ENCODE measurements at places on chromosomes 6 and 20.

DNA sequence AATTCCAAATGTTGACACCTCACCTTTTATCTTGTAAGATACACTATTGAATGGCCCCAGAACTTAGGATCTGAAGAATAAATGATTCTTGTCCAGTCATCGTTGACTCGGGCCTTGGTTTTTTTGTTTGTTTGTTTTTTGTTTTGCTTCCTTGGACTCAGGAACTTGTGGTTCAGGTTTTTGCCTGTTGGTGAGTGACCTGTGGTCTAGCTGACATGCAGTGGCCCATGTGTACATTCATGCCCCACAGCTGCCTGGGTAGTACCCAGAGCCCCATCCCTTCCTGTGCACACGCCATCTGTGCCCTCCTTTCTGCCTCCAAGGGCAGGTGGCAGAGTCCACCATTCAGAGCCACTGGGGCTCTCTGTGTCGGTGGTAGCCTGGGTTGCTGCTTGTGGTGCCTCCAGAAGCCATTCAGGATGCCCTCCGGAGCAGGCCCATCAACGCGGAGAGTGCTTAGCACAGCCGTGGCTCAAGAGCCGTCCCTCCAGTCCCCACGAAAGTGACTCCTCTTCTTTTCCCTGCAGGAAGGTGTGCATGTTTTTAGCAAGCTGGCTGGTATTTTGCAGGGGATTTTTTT lies 85.9 kb downstream of the SYNJ2 start:
- DNase-seq, result no peak

- no peak for DNase-seq
Observed at GRCh38 chr6:47672816-47673215, 25.6 kb upstream of the ADGRF4 start.

DNA sequence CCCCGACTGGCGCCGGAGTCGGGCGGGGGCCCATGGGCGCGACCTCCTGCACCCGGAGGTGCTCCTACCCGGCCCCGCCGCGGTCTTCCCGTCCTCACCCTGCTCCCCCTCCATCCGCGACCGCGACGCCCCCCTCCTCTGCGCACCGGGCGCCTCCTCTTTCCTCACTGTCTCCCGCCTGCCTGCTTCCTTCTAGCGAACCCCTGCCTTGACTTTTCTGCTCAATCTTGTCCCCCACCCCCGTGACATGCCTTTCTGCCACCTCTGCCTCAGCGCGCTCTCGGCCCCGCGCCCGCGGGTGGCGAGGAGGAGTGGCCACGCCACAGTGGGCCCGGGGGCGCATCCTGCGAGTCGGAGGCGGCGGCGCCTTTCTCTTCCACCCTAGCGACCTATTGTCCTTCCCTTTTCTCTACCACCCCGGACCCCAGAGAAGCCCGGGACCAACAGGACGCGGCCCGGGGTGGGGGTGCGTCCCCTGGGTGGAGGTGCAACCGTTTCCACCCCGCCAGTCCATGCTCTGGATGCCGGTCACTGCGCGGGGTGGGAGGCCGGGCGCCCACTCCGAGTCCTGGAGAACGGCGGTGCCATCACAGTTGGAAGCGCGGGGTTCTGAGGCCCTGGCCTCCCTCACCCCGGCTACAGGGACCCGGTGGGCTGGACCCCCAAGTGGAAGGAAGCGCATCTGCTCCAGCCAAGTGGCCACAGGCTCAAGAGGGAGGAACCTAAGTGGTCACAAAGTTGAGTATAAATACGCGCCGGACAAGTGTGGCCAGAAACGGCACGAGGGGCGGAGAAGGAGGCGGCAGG lies 2.0 kb downstream of the PDE10A start:
- no peak for DNase-seq

DNA sequence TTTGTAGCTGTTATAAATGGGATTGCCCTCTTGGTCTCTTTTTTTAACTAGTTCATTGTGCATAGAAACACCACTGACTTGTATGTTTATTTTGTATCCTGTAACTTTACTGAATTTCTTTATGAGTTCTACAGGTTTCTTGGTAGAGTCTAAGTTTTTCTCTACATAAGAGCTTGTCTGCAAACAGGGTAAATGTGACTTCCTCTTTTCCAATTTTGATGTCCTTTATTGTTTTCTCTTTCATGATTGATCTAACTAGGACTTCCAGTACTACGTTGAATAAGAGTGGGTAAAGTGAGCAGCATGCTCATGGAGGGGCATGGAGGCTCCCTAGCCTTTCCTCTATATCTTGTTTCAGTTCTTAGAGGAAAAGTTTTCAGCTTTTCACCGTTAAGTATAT lies 3.0 kb upstream of the WFDC10A start:
- no peak for DNase-seq

GRCh38 chr20:16748308-16748900 lies at the start of gene OTOR:
TSS of gene OTOR (plus strand) at chr20:16748358. CDS start at chr20:16748402, 44 bp downstream.
- DNase-seq, result no peak

DNA sequence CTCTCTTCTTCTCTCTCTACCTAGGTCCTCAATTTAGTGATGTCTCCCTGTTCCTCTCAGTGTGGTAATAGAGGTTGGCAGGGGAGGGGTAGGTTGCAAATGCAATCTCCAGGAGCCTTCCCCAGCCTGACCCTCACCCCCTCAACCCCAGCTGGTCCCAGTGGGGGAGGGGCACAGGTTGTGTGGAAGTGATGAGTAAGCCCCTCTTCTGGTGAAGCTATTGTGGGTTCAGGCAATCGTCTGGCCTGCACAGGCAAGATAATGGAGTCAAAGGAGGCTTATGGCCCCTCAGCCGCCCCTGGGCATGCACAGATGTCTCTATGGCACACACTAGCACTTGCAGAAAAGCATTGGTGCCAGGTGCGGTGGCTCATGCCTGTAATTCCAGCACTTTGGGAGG lies 10.8 kb upstream of the ADA start:
- no peak for DNase-seq

GRCh38 chr6:43963203-43963602 lies 164.0 kb downstream of the MRPL14 start:
- no peak for DNase-seq

DNA sequence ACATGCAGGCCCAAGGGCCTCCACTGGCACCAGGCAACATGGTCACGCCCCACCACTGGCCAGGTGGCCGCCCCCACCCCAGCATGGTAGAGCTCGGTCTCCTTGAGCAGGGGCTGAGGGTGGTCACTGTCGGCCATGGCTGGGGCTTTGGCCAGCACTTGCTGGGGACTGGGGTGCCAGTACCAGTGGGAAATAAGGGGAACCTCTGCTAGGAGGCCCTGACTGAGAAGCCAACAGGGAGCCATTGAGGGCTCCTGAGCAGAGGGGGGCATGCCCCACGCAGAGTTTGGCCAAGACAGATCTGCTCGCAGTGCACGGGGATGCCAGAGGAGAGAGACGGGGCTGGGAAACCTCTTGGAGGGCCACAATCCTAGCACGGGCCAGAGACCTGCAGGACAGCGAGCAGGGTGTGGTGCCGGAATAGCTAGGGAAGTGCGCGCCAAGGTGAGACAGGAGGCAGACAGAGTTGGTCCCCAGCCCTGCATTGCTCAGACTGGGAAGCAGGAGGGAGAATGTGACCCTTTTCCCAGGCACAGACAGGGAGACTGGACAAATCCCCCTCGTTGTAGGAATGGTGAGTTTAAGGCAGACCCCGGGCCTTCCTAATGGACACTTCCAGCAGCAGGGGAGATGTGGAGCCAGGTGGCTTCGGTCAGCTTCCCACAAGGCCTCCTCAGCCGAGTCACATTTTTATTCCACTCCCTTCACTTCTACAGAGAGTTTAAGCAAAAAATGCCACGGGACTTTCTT lies 179.0 kb upstream of the CST7 start:
- no peak for DNase-seq

- DNase-seq, result no peak
Observed at GRCh38 chr6:20302168-20302567, 89.9 kb upstream of the MBOAT1 start.

- no peak for DNase-seq
Observed at GRCh38 chr6:31736768-31737314, 511 bp upstream of the CLIC1 start.

- DNase-seq, result no peak
Observed at GRCh38 chr6:114344246-114344970, 1.6 kb upstream of the HS3ST5 start.

DNA sequence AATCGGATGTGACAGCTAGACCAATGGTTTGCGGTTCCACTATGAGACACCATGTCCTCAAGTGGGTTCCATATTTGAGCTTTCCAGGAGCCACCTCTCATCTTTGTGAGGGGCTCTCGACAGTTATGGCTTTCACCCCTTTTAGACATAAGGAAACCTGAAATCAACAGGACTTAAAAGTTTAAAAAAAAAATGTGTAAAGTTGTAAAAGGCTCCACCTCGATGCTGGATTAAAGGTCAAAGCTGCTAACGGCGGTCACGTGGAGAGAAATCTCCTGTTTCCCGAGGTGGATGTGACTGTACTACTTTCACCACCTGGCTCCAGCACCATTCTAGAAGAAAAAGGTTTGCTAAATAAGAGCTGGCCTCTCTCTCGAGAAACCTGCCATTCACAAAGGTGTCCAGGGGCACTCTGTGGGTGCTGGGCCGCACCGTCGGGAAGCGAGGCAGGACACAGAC lies 542 bp downstream of the ATP5F1E start:
- no peak for DNase-seq

DNA sequence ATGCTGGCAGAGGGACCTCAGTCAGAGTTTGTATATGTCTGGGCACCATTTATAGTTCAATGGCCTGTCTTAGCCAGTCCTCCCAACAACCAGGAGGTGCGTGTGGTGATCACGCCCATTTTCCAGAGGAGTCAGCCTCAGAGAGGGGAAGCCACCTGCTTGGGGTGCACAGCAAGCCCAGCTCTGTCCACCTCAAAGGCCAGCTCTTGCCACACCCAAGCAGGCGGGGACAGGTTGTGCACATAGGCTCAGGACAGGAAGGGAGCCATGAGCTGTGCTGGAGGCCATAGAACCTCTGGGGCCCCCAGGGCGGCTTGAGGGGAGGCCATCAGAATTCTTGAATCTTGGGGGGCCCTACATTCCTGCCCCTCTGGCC lies 61.2 kb downstream of the DLGAP4 start:
- DNase-seq, result no peak

GRCh38 chr20:25014816-25015215 lies 22.3 kb upstream of the APMAP start:
- DNase-seq, result no peak

GRCh38 chr6:142879527-142879926 lies 65.4 kb downstream of the HIVEP2 start:
- no peak for DNase-seq

DNA sequence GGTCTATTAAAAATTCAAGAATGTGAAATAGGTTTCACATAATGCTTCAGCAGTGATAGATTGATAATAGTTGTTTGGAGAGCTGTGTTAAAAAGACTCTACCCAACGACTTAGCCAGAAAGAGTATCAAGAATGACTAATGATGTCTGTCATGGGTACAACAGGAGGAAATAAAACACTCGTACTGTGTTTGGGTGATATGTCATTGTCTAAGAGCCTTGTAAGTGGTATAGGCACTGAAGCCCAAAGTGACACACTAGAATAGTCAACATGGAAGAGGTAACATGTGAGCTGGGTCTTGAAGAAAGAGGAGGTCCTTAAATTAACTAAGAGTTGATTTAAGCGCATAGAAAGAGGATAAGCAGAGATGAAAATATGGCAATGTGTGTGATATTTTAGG lies 471.8 kb upstream of the MAN1A1 start:
- no peak for DNase-seq

DNA sequence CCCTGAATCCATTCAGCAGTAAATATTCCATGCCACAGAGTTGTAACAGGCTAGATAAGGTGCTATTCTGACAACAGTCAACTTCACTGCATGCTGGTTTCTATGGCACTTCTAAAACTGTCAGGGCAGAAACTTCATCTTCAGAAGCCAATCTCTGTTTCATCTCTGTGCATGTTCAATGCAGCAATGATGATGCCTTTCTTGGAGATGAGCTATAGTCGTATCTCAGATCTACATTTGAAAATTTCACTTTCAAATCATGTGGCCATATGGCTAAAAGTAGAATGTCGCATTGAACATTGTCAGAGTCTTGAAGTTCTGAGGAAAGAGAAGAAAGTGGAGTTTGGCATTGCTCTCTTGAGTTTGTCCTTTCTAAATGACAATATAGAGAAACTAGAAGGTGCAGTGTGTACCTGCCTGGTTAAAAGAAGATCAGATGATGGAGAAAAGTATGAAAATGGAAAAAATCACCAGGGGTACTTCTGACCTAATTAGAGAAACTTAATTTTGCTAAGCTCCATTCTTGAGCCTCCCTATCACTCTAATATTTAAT lies 49.0 kb upstream of the VSTM2L start:
- DNase-seq, result no peak

DNA sequence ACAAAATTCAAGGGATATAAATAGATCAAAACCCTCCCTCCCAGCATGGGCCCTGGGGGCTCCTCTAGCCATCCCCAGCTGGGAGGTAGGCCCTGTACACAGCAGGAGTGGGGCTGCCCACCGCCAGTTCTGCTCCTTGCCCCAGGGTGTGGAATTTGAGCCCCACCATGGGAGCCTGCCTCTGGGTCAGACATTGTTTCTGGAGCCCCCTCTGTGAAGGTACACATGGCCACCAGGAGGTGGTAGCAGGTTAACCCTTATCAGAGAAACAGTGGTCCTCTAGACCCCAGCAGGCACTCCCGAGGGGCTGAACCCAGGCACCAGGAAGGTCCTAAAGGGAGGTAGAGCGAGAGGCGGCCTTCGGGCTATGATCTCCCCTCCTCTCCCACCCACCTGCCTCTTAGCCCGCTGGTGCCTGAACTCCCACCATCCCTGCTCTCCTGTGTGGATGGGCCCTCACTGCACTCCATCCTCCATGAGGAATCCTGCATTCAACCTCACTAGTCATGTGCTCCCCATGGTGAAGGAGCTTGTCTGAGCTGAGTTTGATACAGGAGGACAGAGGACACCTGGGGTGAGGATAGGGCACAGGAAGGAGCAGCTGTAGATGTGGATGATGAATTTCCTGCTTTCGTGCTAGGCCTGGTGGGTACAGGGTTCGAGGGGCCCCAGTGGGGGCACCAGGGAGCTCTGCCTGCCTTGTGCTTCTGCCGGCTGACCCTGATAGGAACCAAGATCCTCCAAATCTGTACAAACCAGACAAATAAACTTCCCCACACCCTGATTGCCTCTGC lies 114.9 kb downstream of the GRM4 start:
- no peak for DNase-seq

DNA sequence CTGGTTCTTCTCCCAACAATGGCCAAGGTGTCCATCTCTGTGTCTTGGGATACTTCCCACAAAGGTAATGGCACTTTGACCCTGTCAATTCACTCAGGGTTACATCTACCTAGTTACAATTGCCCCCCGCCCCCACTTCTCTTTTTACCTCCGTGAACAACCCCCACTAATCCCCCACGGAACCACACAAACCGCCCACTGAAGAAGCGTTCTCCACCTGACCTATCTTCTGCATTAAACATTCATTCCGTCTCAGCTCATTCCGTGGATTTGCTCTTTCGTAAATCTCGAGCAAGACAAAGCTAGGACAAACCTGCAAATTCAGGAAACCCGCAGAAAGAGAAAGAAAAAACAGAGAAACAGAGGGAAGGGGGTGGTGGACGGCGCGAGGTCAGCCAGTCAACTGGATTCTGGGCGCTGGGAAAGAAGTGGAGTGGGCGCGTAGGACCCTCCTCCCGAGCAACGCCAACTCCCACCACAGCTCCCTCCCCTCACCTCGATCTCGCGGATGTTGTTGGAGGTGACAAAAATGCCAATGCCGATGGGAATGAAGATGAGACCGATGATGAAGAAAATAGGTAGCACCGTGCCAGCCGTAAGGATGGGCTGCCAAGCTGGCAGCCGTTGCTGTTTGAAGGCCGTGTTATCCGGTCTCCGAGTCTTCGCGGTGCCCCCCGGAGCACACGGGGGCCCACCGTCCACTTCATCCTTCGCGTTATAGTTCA lies 523 bp downstream of the TMEM30A start:
- peak; percentile 45 for DNase-seq

GRCh38 chr6:90583836-90584481 lies 2.9 kb downstream of the MAP3K7 start:
- no peak for DNase-seq

All from NCI-H2171 (cell line).